ENCODE measurements at places on chromosomes 7 and 10.

DNA sequence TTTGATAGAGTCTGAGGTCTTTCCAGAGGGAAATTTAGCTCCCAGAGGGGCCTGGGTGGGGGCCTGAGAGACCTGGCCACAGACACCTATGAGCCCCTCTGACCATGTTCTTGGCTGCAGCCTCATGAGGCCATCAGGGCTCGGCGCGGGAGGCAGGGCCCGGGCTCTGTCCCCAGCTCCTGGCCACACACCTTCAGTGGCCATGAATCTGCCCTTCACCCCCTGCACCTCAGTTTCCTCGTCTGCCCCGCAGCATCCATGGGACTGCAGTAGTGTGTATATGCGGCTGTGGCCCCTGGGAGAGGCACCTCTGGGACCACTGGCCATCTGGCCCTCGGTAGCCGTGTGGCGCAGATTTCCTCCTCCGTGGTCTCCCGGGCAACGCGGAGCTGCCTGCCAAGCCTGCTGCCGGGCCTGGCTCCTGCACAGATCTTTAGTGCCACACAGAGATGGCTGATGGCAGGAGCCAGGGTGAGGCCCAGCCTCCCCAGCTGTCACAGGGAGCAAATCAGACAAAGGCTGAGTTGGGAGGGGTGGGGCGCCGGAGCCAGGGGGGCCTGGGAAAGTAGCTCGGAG is 23.6 kb upstream of the ADCYAP1R1 start:
- no peak for DNase-seq

- no peak for DNase-seq
These were observed 71.3 kb downstream of the PFKFB3 start for GRCh38 chr10:6274040-6274439.

DNA sequence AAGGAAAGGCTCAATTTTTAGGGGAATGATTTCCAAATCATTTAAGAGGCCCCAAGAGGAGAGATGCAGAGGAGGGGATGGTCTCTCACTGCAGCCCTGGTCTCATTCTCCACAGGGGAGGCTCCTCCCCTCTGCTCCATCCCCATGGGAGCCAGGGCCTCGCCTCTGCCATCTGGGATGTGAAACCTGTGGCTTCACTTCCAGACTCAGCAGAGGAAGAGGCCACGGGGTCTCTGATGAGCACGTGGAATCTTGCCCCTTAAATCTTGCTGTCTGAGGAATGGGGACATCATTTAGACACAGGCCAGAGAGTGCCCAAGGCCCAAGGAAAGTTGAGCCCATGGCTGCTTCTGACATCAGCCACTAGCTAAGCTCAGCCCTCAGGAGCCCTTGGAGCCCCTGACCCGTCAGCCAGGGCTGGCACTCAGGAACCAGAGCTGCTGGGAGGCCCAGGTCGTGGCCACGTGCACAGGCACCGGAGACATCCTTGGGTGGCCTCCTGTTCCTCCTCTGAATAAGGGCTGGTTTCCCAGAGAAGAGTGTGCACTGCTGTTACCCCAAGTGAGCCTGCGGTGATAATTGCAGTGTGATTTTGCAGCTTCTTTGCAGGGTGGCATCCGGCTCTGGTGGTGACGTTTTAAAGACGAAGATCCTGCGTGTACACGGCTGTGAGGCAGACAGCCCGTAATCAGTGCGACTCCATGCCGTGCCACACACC is 50.5 kb downstream of the VIPR2 start:
- DNase-seq = no peak

DNA sequence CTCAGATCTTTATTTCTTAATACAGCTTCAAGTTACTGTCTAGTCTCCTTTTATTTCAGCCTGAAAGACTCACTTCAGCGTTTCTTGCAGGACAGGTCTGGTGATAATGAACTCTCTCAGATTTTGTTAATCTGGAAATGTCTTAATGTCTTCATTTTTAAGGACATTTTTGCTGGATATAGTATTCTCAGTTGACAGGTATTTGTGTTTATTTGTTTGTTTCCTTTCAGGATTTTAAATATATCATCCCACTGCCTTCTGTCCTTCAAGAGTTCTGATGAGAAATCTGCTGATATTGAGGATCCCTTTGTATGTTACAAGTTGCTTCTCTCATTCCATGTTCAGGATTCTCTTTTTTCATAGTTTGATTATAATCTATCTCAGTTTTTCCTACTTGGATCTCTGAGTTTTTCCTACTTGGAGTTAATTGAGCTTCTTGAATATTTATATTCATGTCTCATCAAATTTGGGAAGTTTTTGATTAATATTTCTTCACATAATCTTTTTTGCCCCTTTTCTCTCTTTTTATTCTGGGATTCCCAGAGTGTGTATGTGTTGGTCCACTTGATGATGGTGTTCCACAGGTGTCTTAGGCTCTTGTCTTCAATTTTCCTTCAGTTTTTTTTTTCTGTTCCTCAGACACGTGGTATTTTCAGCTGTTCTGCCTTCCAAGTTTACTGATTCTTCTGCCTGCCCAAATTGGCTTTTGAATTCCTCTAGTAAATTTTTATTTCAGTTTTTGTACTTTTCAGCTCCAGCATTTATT is 49.9 kb downstream of the PTEN start:
- DNase-seq = no peak

GRCh38 chr7:6306471-6306870 is 34.0 kb upstream of the CYTH3 start:
- no peak for DNase-seq

DNA sequence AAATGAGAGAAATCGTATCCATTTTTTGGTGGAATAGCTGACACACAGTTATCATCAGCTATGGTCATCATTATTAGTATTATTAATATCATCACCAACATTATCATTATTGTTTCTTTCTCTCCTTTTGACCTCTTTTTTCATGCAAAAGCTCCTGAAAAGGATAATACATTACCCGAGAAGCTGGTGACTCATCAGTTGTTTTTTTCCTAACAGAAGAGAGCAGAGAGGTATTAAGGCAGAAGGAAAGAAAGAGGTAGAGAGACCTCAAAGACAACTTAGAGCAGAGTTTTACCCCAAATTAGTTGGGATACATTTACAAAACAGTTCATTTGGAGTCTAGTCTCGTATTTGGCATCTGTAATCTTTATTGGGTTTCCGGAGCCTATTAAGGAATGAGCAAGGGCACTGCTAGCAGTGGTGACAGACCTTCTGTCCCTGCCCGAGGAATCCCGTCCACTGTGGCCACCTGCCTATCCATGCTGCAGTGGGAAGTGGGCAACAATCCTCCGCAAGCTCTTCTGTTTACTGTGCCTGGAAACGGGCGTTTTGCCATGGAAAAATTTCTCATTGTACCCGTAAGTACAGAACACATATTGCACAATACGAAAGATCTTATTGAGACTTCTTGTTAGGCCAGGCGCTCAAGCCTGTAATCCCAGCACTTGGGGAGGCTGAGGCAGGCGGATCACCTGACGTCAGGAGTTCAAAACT is 170.0 kb upstream of the MKLN1 start:
- no peak for DNase-seq

DNA sequence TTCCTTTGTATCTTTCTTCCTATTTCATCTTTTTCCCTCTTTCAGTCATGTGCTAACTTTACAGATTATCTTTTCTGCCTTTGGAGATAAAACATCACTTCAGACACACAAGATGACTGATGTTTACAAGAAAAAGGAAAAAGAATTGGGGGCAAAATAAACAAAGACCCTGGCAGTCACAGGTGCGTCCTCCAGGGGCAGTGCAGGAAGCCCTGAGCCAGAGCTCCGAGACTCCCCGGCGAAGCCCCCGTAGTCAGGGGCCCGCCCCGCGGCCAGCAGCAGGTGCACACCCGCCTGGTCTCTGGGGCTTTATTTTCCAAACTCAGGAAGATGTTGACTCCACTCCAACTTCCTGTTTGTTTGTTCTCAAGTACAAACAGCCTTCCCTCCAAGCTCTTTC is 10.2 kb downstream of the STK32C start:
- no peak for DNase-seq

GRCh38 chr10:124172181-124172916 is 79.0 kb upstream of the CHST15 start:
- DNase-seq = no peak

- no peak for DNase-seq
These were observed 213.2 kb downstream of the ZMYND11 start for GRCh38 chr10:348456-348855.

GRCh38 chr10:102407425-102408130 is 11.0 kb downstream of the PSD start:
- no peak for DNase-seq

GRCh38 chr7:25665374-25665773 is 437.1 kb upstream of the NPVF start:
- DNase-seq = no peak

- no peak for DNase-seq
These were observed 1344.9 kb downstream of the GATA3 start for GRCh38 chr10:9399275-9399983.

- no peak for DNase-seq
These were observed 14.4 kb upstream of the SPRN start for GRCh38 chr10:133438711-133439273.

GRCh38 chr7:24442170-24442777 is 131.0 kb upstream of the PALS2 start:
- DNase-seq = no peak

DNA sequence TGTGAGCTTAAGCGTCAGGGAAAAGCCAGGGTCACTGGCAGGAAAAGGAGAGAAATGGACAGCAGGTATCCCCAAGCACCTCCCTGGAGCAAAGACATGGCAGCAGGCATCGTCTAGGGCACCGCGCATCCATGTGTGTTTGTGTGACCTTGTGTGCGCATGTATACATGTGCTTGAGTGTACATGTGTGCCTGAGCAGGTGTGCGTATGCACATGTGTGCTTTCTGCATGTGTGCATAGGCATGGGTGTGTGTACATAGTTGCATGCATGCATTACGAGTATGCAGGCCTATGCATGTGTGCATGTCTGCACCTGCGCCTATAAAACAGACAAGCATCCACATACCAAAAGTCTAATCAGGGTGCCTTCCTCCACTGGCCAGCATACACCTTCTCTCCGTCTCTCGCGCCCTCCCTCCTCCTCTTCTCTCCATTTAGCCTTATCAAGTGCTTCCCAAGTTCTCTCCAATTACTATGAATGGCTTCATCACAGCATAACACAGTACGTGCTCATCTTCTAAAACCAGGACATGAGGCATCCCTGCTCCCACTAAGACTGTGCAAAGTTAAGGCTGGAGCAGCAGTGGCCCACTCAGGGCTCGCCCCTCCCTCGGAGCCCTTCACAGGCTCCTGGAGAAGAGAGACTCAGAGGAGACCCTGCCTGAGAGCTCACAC is 30.6 kb downstream of the RASGEF1A start:
- no peak for DNase-seq

GRCh38 chr7:101398396-101399289 is 36.0 kb downstream of the COL26A1 start:
- DNase-seq = no peak

DNA sequence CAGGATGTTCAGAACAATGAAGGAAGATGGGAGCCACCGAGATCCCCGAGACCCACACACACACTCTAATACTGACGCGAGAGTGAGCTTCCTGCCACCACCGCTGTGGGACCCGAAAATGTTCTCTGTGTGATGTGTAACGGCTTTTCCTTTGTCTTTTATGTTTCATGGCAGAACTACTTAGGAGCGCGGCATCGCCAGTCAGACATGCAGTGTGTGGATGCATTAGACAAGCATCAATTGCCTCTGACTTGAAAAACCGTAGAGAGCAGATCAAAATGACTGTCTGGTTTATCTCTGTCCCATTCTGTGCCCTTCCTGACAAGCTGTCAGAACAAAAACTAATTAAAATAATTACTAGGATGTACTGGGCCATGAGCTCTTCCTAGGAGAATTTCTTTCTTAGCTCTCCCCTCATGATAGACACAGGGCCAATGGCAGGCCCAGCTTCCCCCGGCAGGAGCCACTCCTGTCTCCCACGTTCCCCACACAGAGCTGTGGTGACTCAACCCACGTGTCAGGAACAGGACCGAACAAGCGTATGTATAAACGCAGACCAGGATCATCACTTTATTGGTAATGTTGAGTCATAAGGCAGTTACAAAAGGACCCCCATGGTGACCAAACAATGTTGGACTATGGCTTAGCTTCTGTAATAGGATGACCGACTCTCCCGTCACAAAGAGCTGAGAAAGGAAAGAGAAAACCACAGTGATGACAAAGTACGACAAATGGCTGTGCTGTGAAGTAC is 705.0 kb downstream of the PARD3 start:
- DNase-seq = no peak
